ENCODE measurements at places on chromosomes 7 and 10.

- no peak for DNase-seq
Observed at GRCh38 chr7:43768887-43769272, 10.4 kb downstream of the BLVRA start.

DNA sequence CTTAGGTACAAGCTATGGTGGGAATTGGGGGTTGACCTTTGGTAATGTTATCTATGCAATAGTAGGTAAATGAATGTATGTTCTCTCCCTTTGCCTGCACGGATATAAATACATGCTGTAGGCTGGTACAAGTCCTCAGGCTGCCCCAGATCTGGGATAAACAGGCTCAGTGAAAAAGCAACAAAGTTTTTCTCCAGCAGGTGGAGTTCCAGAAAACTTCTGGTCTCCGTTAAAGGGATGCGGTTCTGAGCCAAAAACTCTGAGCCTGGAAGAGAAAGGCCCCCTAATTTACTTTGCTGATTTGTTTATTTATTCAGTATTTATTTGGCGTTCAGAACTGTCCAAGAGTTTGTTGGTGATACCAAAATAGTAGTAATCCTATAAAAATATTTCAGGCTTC, 204.7 kb downstream of the ADRA2A start:
- DNase-seq, result no peak

- no peak for DNase-seq
Observed at GRCh38 chr10:47456794-47457527, 27.0 kb downstream of the ANXA8 start.

DNA sequence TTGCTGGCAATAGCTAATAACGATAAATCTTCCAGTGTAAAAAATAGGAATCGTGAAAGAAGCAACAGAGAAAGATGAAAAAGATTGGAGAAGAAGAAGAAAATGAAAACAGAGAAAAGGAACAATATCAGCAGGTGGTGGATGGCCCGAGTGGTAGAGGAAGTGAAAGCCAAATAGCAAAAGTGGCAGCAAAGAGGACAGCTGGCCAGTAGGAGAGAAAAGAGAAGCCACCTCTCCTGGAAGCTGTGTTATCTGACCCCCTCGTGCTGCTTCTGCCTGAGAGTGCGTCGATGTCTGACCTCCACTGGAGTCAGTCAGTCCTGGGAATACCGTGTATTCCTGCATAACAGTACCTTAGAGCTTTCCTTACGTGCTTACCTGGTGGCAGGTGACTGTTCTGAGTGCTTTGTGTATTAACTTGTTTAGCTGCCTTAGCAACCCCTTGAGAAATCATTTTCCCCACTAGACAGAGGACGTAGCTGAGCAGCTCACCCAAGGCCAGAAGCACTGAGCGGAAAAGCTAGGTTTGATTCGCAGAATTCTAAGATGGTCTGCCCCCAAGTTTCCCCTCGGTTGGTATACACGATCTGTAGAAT, 88.3 kb downstream of the CHN2 start:
- DNase-seq, result no peak

DNA sequence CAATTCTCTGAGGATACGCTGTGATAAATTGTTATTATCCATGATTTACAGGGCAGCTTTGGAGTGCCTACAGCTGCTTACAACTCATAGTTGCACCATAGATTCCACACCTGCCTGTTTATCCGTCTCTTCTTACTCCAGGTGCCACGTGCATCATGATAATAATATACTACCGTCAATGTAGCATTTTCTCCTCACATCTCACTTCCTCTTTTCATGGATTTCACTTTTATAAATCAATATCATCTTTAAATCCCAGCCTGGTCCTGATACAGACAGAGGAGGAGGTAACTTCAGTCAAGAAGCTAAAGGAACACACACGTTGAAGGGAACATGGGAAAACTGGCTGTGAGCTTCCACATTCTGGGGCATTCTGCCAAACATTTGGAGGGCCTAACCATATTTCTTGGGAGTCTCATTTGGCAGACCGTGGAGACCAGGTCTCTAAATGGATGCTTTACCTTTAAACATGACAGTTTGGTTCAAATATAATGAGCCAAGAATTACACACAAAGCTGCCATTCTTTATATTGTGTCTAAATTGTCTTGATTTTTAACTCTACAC, 2.4 kb downstream of the CH25H start:
- no peak for DNase-seq

All from stimulated activated CD8-positive, alpha-beta memory T cell treated with anti-CD3 and anti-CD28 coated beads, Interleukin-2, amount 100 ng/mL, for 1 hour (primary cell).